ENCODE measurements at places on chromosomes 2 and 18.

DNA sequence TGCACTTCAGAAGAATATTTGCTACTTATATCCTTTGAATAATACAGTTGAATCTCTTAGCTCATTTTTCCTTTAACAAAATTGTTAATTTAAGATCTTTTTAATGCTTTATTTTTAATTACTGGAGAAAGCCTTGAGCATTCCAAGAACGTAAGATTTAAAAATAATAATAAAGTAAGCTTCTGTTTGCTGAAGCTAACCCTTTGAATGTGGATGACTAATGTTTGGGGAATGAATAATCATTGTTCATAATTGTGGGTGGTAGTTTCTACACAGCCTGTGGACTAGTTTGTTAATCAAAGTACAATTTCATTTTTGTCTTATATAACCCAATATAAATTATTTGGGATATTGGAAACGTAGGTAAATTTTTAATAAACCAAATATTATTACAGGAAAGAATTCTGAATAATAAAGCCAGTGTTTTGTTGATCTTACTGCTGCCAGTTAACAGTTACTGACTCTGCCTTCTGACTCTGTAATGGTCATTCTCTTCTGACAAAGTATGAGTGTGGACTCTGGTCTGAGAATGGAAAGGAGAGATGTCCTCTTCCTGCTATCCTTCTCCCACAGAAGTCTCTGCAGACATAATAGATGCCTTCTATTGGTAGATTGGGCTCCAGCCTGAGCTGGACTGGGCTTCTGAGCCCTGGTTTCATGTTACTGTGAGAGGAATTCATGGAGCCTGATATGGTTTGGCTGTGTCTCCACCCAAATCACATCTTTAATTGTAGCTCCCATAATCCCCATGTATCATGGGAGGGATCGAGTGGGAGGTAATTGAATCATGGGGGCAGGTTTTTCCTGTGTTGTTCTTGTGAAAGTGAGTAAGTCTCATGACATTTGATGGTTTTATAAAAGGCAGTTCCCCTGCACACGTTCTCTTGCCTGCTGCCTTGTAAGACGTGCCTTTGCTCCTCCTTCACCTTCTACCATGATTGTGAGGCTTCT, 292.7 kb upstream of the SLC39A10 start:
- H3K27me3 ChIP-seq, result no peaks in the 10 kb centered on the region
- no peak for DNase-seq
- H3K4me3 ChIP-seq, result no peak overlapping the region
- no peaks in the 10 kb centered on the region for H3K36me3 ChIP-seq
- H3K4me1 ChIP-seq, result no peaks in the 10 kb centered on the region

DNA sequence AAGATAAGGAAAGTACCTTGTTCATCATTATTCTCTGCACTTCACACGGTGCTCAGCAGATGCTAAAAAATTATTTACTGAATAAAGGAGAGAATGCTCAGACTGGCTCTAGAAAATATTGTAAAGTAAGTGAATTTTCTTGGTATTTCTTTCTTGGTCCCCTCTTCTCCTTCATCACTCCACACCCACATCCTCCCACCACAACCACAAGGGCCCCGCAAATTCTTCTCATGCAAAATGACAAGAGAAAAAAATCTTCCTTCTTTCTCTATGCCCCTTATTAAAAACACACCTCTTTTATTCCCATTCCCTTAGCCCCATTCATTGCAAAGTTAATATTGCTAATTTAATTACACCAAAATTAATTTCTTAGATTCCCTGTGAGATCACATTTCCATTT, 74.2 kb upstream of the NEDD4L start:
- H3K27me3 ChIP-seq, result no peaks in the 10 kb centered on the region
- no peak overlapping the region for H3K27ac ChIP-seq
- no peak overlapping the region for H3K4me3 ChIP-seq
- DNase-seq, result no peak
- H3K4me1 ChIP-seq, result no peaks in the 10 kb centered on the region
- no peaks in the 10 kb centered on the region for H3K36me3 ChIP-seq

DNA sequence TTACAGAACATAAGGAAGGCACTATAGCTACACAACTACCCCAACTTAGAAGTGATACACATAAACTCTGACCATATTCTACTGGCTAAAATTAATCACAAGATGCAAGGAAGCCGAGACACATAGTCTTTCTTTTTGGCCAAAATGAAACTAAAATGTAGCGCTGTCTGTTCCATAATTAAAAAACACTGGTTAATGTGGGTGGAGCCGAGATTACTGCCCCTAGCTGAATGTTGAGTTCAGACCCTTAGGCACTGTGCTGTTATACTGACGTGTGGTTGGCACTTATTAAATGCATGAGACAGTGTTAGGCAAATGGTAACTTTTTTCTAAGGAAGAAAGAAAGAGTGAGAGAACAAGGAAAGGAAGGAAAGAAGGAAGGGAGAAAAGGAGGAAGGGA, 254.6 kb upstream of the RND3 start:
- H3K36me3 ChIP-seq, result no peaks in the 10 kb centered on the region
- no peaks in the 10 kb centered on the region for H3K4me1 ChIP-seq
- no peak overlapping the region for H3K4me3 ChIP-seq
- H3K27ac ChIP-seq, result no peak overlapping the region
- DNase-seq, result no peak

DNA sequence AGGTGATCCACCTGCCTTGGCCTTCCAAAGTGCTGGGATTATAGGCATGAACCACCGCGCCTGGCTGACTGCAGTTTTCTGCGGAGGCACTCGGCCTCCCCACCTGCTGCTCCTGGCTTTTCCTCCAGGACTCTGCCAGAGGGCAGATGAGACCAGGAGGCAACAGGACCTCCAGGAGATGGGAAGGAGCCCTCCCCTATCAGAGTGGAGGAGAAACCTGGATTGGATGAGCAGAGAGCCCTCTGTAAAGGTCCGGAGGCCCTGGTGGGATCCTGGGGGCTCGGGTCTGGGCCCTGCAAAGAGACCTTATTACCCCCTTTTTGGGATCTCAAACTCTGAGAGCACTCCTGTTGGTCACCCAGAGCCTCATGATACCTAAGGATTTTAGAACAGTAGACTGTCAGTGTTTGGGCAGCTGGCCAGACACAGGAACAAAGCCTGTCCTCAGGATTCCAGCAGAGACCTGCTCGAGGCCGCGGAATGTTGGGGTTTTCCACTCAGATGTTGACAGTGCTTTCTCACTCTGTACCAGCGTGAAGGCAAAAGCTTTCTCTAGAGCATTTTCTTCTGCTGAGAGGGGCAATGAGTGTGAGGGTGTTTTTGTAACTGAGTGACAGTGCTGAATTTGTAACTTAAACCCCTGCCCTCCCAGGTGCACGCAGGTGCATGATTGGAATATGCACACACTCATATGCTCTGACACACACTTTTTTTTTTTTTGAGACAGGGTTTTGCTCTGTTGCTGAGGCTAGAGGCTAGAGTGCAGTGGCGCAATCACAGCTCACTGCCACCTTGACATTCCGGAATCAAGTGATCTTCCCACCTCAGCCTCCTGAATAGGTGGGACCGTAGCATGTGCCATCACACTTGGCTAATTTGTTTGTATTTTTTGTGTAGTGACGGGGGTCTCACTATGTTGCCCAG, 48.4 kb downstream of the NPPC start:
- no peak overlapping the region for H3K4me3 ChIP-seq
- DNase-seq, result no peak
- H3K4me1 ChIP-seq, result no peaks in the 10 kb centered on the region
- H3K27me3 ChIP-seq, result no peaks in the 10 kb centered on the region

DNA sequence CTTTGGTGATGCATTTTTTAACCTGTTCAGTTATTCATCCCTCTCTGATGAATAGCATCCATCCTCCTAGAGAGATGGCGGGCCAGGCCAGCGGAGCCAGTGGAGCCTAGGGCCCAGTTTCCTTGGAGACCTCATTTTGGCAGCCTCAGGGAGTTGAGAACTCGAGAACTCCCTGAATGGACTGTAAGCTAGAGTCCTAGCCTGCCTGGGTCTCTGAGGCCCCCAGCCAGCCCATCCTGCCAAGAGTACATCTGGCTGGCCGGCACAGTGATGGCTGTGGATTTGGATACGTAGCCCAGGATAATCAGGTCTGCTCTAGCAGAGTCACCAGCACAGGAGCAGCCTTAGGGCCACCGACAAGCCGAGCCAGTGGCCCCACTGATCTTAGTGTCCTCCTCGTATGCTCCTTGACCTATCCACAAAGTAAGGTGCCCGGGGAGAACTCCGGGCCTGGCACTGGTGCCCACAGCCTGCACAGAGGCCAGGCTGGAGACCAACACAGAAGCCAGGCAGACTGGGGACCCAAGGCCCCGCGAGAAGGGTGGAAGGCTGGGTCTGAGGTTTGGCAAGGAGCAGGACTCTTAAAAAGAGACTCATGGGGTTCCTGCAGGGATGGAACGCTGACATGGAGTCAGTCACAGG, 110.5 kb upstream of the MCFD2 start:
- H3K27ac ChIP-seq, result no peak overlapping the region
- H3K4me3 ChIP-seq, result no peak overlapping the region
- H3K27me3 ChIP-seq, result no peaks in the 10 kb centered on the region
- DNase-seq, result no peak

DNA sequence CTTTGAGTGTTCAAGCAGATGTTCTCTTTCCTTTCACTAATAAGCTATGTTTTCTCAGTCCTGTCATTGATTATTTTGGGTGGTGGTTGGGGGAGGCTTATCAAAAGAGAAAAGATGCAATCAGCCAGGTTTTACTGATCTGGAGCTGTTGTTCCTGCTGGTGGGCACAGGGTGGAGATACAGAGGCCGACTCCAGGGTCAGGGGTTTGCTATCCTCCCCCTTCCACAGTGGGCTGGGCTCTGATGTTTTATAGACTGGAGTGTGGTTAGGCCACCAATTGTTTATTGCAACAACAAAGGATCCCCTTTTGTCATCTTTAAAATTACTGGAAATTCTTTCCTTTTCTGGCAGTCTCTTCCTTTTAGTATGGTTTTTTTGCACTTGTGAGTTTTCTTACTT, 120.5 kb downstream of the TANC1 start:
- no peak overlapping the region for H3K27ac ChIP-seq
- H3K27me3 ChIP-seq, result no peaks in the 10 kb centered on the region
- H3K36me3 ChIP-seq, result no peaks in the 10 kb centered on the region
- no peak for DNase-seq
- H3K4me1 ChIP-seq, result peaks cover 48% of the 10 kb centered on the region

GRCh38 chr2:61433606-61434005, 37.3 kb downstream of the USP34 start:
- H3K27me3 ChIP-seq, result no peaks in the 10 kb centered on the region
- no peak overlapping the region for H3K27ac ChIP-seq
- no peak overlapping the region for H3K4me3 ChIP-seq
- peaks cover 1% of the 10 kb centered on the region for H3K36me3 ChIP-seq

DNA sequence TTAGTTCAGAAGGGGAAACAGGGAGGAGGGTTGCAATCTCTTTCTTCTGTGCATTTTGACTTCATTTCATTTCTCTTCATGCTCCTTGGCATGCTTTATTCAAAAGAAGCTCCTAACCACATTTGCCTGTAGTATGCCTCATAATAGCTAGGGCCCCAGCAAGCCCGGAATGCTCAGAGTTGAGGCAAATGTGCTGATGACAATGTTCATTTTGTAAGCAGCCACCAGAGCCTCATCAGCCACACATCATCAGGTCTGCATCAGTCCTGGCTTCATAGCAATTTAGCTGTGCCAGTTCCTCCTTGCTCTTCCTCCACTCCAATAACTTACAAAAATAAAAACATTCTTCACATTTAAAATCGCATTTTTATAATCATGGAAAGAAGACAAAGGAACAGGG, 65.4 kb upstream of the MMADHC start:
- no peak overlapping the region for H3K4me3 ChIP-seq
- no peaks in the 10 kb centered on the region for H3K4me1 ChIP-seq
- H3K27ac ChIP-seq, result no peak overlapping the region
- H3K36me3 ChIP-seq, result no peaks in the 10 kb centered on the region
- DNase-seq, result no peak

GRCh38 chr2:160005908-160006307, 56.5 kb downstream of the PLA2R1 start:
- H3K4me1 ChIP-seq, result no peaks in the 10 kb centered on the region
- DNase-seq, result no peak
- no peaks in the 10 kb centered on the region for H3K27me3 ChIP-seq
- H3K27ac ChIP-seq, result no peak overlapping the region
- H3K4me3 ChIP-seq, result no peak overlapping the region

DNA sequence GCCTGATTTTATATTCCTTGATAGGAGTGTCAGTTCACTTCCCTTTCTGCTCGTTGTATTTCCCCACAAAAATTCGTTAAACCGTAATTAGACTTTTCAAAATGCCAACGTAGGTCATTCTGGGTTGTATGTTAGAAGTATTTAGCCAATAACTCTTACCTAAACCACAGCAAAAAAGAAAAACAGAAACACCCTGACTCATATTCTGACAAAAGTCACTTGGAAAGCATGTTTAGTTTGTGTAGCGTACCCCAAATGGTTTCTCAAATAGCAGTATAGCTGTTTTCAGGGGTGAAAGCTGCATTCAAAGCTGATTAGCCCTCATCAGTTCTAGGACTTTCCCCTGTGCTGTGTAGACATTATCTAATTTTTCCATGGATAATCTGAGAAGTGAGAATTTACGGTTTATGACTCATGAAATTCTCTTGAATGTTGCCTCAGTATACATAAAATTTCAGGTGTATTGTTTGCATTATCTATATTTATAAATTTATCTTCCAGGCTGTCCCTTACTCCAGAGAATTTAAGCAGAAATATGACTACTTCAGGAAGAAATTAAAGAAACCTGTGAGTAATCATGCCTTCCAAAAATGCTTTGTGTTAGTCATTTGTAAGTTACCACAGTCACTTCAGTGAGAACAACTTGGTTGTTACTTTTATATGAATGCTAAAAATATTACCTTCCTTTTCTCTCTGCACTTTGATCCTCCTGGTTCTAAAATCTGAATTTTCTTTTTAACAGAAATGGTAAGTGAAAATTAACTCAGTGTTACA, 264.9 kb downstream of the ALPK2 start:
- DNase-seq, result no peak
- no peaks in the 10 kb centered on the region for H3K36me3 ChIP-seq

GRCh38 chr2:207215308-207215707, 49.6 kb upstream of the KLF7 start:
- no peak overlapping the region for H3K27ac ChIP-seq
- no peaks in the 10 kb centered on the region for H3K4me1 ChIP-seq

- no peak for DNase-seq
- no peaks in the 10 kb centered on the region for H3K4me1 ChIP-seq
- no peak overlapping the region for H3K27ac ChIP-seq
- no peak overlapping the region for H3K4me3 ChIP-seq
Measured at GRCh38 chr2:58845011-58845410, 603.9 kb upstream of the FANCL start.

Data from B cell (primary cell).